H1 (cell line): ENCODE measurements at places on chromosomes 2 and 18. TPM values are rescaled to one million over a fixed set of nuclear protein-coding genes. Genes with fewer than 3 reads are reported as not detected.

The PSMG2 gene
- 76.5 and 79.3 TPM in 2 replicates for total RNA-seq

GRCh38 chr2:27809761-27810241, 38.3 kb downstream of the MRPL33 start:
- DNase-seq, result no peak

- no peak for DNase-seq
Measured at GRCh38 chr2:238743243-238744065, 104.4 kb upstream of the TWIST2 start.

DNA sequence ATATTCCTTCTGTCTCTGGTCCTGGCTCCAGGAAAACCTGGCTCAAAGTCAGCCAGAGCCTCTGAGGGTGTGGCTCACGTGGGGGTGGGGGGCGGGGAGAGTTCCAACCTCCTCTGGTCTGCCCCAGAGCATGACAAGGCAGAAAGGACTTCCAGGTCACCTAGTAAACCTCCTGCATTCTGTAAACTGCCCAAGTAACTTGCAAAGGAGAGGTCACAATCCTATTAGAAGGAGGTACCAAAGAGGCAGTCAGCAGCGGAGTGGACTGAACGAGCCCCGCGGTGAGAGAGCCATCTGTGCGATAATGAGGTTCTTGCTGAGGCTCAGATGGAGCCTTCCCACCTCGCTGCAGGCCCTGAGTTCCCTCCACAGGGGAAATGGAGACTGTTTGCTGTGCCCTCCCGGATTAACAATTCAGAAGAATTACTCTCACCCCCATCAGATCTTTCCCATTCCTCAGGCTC, 58.9 kb upstream of the GATA6 start:
- DNase-seq, result no peak

DNA sequence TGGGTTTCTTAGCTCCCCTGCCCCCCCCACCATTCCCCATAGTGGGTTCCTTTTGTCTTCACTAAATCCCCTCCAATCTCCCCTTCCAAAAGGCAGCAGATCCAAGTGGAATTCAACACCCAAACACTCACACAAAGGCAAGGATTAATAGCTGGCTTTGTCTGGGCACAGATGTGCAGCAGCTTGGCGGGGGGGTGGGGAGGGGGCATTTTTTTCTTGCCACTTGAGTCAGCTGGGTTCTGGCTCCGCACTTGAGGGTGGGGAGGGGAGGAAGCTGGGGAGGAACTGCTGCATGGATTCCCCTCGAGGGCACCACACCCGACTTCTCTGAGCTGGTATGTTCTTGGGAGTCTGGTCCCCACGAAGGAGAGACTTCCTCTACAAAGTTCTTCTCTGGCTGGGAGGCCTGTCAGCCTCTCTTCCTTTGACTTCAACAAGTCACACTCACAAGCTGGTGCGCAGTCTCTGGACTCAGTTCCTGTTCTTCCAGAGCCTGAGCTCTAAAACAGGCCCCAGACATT, 36.0 kb downstream of the SERTAD2 start:
- DNase-seq, result no peak

- no peak for DNase-seq
Measured at GRCh38 chr2:69642709-69643601, 584 bp downstream of the AAK1 start.

DNA sequence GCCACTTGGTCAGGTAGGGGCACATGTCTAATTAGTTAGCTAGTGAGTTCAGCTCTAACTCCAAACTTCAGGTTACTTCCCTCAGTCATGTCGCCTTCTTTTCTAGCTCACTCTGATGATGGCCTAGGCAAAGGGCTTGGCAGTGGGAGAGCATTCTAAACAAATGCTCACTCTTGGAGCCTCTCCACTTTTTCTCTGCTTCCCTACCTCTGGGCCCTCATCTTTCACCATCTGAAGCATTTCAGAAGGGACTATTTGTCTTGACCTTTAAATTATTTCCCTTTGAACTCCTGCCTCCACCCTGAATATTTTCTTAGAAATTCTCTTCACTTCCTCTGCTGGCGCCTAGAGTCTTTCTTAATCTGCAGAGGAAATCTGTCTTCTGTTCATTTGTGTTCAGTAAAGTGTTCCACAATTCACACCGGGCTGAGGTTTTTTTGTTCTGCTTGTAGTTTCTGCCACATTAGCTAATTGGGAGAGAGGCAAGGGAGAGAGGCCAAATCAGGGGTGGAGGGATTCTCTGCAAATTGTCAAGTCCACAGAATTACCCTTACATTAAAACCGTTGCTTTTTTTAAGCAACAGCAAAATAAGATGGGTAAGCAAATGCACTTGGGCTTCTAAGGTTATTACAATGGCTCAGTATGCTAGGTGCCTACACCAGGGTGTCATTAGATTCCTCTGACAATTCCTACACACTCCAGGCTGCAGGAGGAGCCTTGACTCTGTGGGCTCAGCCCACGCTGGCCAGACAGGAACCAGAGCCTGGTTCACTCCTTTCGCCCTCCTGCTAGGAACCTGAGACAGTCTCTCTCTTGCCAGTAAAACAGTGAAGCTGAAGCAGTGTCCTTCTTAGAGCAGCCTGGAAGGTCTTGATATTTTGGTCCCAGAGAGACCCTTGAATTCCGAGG, 5.5 kb downstream of the MSGN1 start:
- no peak for DNase-seq
